ENCODE measurements at places on chromosomes 13 and 19. TPM values are rescaled to one million over a fixed set of nuclear protein-coding genes. Genes with fewer than 3 reads are reported as not detected.
A peak's percentile ranks its signal among the peaks of the same experiment; 100 is the strongest.

DNA sequence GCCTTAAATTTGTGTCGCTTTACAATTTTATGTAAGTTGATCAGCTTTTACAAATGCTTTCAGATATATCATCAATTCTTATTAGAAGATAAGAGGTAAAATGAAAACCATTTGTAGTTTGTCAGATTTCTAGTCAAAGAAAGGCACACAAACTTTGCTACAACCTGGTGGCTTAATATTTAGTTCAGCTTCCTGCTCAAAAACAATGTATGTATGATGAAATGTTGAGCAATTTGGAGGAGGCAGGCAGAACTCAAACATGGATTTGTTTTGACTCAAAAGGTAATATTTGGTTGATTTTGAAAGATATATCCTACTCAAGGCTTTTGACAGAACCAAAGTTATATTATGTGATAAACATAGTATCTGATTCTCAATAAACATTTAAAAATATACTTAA is 24.2 kb downstream of the NEK5 start:
- no peak for DNase-seq

DNA sequence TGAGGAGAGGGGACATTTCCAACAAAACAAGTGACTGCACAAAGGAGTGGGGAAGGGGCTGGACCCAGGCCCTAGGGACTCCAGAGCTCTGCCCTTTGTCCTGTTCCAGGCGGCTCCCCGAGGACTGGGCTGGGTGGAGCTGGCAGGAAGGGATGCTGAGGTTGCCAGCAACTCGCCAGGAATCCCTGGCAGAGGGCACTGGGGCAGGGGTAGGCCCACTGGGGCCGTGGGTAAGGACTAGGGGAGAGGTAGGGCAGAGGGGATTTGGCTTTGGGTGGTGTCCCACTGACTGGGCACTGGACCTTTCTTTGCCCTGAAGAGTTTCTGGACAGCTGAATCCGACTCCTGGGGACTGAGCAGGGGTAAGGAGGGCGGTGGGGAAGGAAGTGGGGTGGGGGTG is 7.9 kb downstream of the LIPE start:
- DNase-seq, result no peak

The C19orf38 gene
- 2.5 TPM for total RNA-seq

DNA sequence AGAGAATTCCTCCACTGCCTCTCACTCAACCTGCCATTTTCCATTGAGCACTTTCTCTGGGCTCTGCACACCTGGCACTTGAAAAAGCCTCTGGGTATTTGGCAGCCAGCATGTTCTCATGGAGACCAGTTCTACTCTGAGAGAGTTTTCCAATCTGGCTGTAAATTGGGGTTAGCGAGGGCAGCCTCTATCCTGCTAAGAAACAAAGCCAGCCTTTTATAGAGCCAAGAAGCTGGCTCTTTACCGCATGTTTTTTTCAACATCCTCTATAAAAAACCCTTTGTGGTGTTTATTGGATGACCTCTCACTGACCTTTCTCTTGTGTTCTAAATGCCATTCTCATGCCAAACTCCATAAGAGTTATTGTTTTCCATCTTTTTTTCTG is 52.6 kb upstream of the RCBTB2 start:
- no peak for DNase-seq

- DNase-seq, result no peak
These were observed 539.2 kb upstream of the PCDH9 start for GRCh38 chr13:67769063-67769986.

The MLNR gene
- not detected for total RNA-seq

DNA sequence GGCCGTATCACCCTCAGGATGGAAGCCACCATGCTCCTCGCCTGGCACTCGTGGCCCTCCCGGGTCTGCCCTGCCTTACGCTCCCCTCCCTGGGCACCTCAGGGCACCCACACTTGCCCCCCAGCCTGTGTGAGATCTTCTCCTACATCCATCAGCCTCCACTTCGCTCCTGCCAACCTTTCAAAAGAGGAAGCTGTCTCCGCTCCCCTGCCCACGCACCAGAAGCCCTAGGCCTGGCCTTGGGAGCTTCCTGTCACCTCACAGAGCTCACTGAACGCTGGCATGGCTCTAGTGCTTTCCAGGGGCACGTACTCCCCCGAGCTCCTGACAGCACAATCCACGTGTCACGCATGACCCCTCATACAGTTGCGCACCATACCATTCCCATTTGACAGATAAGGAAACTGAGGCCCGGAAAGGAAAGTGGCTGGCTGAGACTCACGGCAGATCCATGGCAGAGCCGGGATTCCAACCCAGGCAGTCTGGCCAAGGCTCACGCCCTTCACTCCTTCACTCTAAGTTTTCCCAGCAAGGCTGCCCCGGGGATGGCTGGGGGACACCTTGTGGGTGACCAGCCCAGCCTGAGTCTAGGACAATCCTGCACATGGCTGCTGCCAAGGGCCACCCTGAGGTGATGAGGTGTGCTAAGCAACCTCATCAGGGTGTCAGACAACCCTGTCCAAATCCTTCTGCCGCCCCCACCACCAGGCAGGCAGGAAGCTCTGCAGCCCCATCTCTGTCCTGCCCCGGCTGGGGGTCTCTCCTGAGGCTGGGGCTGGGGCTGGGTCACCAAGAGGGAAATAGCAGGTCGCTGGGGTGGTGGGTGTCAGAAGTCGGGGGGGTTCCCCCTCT is 19.3 kb downstream of the PPP1R12C start:
- DNase-seq, result no peak

DNA sequence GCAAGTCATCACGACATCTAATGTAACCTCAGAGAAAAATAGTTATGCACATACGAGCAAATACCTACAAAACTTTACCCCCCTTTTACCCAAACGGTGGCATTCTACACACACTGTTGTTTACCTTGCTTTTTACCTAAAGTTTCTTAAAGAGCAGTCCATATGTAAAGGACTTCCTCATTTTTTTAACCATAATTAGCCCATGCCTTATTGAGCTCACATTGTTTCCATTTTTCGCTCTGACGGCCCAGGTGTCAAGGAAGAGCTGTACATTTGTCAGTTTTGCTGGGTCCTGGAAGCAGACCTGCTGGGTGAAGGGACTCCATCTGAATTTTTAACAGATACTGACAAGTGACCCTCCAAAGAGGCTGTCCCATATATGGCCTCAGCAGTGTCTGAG is 89.4 kb downstream of the STK24 start:
- no peak for DNase-seq

GRCh38 chr19:49451430-49452181 is at the start of gene PIH1D1:
PIH1D1 (minus strand) TSS chr19:49451814; CDS start chr19:49451574, 240 bp downstream.
- DNase-seq, result peak; percentile 98

- DNase-seq, result no peak
These were observed 56.5 kb downstream of the TDRD3 start for GRCh38 chr13:60453490-60453889.

- no peak for DNase-seq
These were observed 27.1 kb upstream of the MTUS2 start for GRCh38 chr13:28792992-28793391.

GRCh38 chr13:109968876-109969577 is 182.6 kb upstream of the IRS2 start:
- no peak for DNase-seq

The KLK12 gene
- total RNA-seq, result 4.2 TPM

The CYP2A6 gene
- 2.0 TPM for total RNA-seq

- DNase-seq, result no peak
These were observed 20.5 kb upstream of the NEK3 start for GRCh38 chr13:52179925-52180324.

GRCh38 chr19:6766357-6767080 is 716 bp downstream of the SH2D3A start:
- no peak for DNase-seq

DNA sequence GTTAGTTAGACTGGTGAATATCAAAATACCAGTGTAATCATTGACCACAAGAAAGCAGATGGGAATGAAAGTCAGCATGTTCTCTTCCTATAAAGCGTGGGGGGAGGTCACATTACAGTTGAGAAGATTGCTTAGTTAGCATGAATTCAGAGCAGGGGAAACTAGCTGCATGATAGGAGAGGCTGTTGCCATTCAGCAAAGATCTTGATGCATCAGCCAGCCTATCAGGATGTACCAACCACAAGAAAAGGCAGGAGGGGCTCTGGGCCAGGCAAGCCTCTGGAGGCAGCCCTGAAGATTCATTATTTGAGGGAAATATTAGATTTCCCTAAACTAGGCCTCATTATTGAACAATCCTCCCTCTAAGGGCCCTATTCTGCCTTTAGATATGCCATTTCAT is 5.0 kb upstream of the MTMR6 start:
- no peak for DNase-seq

GRCh38 chr13:79679334-79679733 is 198.4 kb downstream of the NDFIP2 start:
- no peak for DNase-seq

The SPTBN4 gene
- total RNA-seq, result 1.7 TPM

DNA sequence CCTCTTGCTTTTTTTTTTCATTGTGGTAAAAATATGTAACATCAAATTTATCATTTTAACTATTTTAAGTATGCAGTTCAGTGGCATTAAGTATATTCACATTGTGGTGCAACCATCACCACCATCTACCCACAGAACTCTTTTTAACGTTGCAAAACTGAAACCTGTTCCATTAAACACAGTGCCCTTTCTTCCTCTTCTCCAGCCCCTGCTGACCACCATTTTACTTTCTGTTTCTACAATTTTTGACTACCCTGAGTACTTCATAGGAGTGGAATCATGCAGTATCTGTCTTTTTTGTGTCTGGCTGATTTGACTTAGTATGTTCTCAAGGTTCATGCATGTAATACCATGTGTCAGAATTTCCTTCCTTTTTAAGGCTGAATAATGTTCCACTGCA is 153.1 kb downstream of the FGF9 start:
- DNase-seq, result no peak

DNA sequence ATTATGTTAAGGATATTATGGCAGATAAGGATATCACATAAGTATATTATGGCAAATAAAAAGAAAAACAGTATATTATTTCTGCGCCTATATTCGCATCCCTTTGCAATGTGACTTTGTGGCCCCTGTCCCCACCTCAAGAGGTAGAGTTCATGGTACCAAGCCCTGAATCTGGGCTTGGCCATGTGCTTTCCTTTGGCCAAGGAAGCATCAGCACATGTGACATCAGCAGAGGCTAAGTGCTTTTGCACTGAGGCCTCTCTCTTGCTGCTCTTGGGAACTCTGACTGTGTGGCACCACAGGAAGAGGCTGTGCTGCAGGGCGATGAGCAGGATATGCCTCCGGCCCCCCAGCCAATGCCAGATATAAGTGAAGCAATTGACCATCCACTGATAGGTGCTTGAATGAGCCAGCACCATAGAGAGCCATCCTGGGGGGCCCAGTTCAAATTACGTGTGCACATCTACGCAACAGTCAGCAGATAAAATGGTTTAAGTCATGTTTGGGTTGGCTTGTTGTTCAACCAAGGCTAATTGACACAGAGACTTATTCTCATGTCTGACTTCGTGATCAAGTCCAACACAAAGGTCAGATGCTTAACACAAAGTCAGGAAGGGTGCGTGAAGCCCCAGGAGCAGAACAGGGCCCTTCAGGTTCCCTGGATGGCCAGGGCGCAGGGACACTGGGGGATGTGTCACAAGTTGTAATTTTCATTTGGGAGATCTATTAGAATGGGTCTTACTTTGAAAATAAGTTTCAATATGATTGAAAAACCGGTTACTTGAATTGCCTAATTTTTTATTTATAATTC is 173.3 kb downstream of the COL4A1 start:
- DNase-seq, result no peak

The ZNF709 gene
- 3.7 TPM for total RNA-seq

GRCh38 chr13:49922301-49922700 is 13.8 kb downstream of the SPRYD7 start:
- no peak for DNase-seq

DNA sequence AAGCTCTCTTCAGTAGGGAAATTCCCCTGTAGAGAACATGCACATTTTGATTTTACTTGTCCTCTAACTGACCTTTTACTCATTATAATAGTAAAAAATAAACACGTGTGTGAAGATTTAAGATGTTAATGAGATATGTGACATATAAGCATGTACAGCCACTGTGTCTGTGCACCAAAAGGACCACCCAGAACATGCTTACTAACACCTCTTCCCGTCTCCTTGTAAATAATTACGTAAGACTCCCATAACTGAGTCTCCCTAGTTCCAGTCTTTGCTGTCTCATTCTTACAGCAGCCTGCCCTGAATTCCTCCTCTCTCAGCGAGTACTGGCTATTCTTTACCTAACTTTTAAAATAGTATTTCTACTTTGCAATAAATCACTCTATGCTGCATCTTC is 53.6 kb downstream of the ZNF100 start:
- DNase-seq, result no peak

- no peak for DNase-seq
These were observed 6.4 kb upstream of the MAP2K7 start for GRCh38 chr19:7897292-7897691.

- DNase-seq, result no peak
These were observed 328.8 kb upstream of the SLITRK1 start for GRCh38 chr13:84211048-84211447.

DNA sequence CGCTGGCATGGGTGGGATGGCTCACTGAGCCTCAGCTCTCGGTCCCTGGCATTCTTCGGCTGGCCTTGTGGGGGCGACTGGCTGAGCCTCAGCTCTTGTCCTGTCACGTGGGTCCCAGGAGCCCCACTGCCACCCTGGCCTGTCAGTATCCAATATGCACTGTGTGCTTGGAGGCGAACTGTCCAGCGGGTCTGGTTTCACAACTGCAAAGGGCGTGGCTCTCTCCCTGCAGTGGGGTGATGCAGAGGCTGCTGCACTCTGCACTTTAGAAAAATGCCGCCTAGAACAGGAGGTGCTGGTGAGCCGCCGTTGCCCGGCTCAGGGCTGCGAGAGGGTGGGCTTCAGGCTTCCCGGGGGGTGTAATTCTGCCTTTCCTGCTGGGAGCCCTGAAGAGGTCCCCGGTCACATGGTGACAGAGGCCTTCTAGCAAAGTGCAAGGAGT is 17.0 kb upstream of the TMEM255B start:
- DNase-seq, result no peak

DNA sequence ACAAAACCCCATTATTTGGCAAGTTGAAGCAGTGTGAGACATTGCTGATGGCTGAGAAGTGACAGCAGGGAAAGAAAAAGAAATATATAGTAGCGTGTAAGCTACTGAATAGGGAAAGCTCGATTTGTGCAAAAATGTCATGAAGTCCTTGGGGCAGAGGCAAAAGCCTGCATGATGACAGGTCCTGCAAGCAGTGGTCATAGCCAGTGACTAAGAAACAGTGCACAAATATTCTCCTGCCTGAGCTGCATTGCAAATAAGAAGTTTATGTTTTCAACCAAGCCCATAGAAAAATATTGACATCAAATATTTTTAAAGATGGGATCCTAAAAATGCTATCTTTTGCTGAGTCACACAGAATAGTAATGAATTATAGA is 270.0 kb downstream of the SLITRK6 start:
- no peak for DNase-seq

- no peak for DNase-seq
These were observed 1.7 kb downstream of the KLK4 start for GRCh38 chr19:50909240-50910070.

GRCh38 chr19:38304866-38305429 is 897 bp downstream of the C19orf33 start:
- no peak for DNase-seq

DNA sequence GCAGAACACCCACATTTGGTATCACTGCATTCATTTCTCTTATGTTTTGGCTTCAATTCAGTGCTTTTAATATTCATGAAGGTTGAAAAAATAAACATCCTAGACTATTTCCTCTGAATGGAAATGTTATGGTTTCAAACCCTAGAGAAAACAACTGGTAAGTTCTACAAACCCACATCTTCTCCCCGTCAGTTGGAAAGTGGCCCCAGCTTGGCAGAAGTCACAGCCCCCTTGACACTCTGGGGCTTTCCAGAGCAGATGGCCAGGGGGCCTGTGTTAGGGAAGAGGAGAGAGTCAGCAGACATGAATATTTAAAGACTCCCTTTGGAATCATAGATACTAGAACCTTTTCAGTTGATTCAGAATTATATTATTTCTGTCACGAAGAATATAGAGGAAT is 123.9 kb downstream of the SHISA2 start:
- no peak for DNase-seq

The ZNF415 gene
- 6.6 TPM for total RNA-seq

Data from vagina (tissue), 2 donors.